NCI-H1436 (cell line): ENCODE measurements at places on chromosomes 16 and 17.
A peak's percentile ranks its signal among the peaks of the same experiment; 100 is the strongest.

GRCh38 chr16:76268824-76269223, 8.4 kb upstream of the CNTNAP4 start:
- DNase-seq = no peak

DNA sequence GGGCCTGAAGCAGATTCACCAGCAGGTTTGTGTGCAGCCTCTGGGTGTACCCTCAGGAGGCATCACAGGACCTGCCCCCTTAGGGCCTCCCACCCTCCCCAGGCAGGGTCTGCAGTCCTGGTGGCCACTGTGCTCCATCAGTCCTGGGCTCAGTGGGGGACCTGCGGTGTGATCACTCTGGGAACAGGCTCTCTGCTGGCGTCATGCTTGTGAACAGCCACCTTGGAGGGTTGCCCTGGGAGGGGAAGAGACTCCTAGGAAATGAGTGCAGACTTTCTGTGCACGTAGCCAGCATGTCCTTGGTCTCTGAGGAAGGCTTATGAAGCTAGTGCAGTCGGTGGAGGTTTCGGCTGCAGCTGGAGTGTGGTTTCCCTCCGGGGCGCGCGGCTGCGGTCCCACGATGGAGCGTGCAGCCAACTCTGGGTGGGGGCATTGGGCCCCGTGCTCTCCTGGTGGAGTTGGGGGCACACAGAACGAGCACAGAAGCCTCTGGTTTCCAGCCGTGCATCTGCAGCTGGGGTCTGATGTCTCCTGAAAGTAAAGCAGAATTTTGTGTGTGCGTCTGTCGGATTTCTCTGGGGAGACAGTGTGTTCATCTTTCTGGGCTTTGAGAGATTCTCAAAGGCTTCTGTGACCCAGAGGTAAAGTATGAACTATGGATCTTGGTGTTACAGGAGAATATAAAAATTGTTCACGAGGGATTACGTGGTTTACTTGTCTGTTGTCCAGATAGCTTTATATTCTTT, 68.1 kb upstream of the ZNF750 start:
- DNase-seq = no peak

DNA sequence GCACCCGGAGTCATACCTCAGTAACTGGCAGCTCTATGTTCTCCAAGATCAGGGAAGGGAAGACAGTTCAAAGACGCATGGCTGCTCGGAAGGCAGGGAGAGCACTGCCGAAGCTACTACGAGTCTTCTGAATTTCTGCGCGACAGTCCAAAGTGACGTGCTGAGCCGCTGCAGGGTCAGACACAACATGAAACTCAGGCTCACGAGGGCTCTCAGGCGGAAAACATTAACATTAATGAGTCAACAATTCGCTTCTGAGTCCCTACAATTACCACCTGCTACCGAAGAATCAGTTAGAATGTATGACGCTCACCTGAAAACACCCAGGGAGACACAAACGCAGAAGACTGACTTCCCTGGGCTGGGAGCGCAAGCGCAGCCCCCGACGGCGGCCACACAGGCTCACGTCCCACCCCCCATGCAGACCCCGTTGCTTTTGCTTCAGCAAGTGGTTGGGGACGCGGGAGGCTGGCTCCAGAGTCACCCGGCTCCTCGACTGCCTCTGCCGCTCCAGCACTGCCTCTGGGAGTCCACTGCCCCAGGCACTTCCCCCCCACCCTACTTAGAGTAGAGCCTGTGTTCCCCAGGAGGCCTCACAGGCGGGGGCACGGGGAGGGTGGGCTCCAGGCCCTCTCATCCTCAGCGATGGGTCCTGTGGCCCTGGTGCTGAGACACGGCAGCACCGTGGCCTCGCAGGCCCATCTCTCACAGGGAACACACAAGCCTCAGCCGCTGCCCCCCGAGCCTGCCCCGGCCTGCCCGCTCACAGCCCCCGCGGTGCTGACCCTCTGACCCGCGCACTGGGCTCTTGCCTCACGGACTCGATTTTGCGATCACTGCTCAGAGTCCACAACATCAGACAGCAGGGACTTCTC, 38.9 kb downstream of the LMF1 start:
- no peak for DNase-seq

GRCh38 chr17:15278380-15278779, 13.3 kb upstream of the PMP22 start:
- DNase-seq = no peak

GRCh38 chr16:23232806-23233205, 50.3 kb downstream of the SCNN1G start:
- DNase-seq = no peak

GRCh38 chr16:72988569-72988968, 59.4 kb downstream of the ZFHX3 start:
- DNase-seq = no peak

- DNase-seq = no peak
Measured at GRCh38 chr17:3639981-3640596, 3.5 kb downstream of the CTNS start.

GRCh38 chr16:9374061-9374460, 282.6 kb downstream of the HAPSTR1 start:
- no peak for DNase-seq

DNA sequence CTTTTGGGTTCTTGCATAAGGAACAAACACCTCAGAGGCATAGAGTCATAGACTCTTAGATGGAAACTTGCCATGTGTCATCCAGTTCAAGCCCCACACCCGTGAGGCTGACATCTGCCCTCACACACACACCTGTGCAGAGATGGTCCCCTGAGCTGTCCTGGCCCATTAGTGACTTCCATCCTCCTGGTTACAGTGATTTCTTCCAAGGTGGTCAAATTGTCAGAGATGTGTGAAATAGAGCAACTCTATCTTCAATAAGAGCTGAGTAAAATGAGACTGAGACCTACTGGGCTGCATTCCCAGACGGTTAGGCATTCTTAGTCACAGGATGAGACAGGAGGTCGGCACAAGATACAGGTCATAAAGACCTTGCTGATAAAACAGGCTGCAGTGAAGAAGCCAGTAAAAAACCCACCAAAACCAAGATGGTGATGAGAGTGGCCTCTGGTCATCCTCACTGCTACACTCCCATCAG, 342.2 kb upstream of the TNRC6C start:
- DNase-seq = no peak

- no peak for DNase-seq
Measured at GRCh38 chr17:9324864-9325263, 250.8 kb downstream of the STX8 start.

- DNase-seq = peak; percentile 51
Measured at GRCh38 chr17:76957678-76958464, 89.7 kb downstream of the MGAT5B start.

- no peak for DNase-seq
Measured at GRCh38 chr17:35847633-35848373, 20.9 kb downstream of the HEATR9 start.

DNA sequence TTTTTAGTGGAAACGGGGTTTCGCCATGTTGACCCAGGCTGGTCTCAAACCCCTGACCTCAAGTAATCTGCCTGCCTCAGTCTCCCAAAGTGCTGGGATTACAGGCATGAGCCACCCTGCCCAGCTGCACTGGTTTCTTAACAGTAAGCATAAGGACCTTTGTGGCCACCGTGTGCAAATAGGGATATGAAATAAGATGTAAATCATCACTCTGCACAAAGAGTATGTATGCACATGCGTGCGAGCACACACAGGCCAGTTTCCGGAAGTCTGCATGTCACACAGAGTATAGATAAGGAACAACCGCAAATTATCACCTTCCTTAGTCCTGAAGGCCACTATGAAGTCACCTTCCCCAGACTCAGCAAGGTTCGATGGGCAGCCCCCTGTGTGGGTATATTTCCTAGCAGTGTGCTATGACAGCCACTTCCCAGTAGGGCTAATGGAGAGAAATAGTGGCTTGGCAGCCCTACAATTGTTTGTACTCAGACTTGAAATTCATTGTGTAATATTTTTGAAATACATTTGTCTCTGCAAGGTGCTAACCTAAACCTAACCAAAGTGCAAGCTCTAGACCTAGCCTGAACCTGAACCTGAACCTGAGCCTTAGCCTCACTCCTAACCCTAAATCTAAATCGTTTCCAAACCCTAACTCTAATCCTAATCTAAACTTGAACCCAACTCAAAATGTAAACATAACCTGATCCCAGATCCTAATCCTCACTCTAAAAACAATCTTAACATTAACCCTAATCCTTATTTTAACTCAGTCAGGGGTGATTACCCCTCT, 48.4 kb upstream of the SKAP1 start:
- DNase-seq = no peak

GRCh38 chr17:78497115-78497540, 80.1 kb downstream of the DNAH17 start:
- DNase-seq = peak; percentile 76

- no peak for DNase-seq
Measured at GRCh38 chr17:46742565-46743270, 75.8 kb downstream of the WNT3 start.

- no peak for DNase-seq
Measured at GRCh38 chr17:40978575-40979151, 5.5 kb downstream of the KRT40 start.

- DNase-seq = no peak
Measured at GRCh38 chr17:42472709-42473521, 14.2 kb downstream of the ATP6V0A1 start.

DNA sequence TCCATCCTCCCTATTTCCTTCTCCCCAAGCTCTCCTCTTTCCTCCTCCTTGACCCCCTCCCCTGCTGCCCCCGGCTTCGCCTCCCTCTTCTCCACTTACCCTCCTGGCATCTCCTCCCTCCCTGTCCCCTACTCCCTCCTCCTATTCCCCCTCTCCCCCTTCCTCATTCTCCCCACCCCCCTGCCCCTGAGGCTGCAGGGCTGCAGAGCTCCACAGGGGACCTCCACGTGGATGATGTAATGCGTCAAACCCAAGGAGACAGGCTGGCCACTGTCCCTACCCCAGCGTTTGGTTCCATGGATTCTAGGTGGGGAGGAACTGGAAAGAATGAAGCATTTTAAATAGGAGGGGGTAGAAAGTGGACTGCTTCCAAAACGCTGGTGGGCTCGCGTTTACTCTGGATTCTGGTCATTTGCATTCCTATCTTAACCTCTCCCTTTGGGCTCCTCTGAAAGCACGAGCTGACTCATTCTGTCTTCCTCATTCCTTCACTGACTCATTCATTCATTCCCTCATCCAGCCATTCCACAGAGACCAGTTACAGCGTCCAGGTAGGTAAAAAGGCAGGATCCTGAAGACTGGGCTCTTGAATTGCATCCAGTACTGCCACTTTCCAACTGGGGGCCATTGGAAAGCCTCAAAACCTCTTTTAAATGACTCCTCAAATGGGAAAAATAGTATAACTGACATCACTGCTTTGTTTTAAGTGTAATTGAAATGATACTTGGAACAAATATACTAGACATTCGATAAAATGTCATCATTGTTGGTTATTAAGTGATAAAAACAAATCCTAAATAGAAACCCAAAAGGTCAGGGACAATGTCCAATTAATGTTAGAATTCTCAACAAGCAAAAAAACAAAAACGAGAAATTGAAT, 943 bp upstream of the COTL1 start:
- DNase-seq = no peak

GRCh38 chr17:8060274-8060673, 21.4 kb downstream of the ALOX15B start:
- DNase-seq = peak; percentile 83

DNA sequence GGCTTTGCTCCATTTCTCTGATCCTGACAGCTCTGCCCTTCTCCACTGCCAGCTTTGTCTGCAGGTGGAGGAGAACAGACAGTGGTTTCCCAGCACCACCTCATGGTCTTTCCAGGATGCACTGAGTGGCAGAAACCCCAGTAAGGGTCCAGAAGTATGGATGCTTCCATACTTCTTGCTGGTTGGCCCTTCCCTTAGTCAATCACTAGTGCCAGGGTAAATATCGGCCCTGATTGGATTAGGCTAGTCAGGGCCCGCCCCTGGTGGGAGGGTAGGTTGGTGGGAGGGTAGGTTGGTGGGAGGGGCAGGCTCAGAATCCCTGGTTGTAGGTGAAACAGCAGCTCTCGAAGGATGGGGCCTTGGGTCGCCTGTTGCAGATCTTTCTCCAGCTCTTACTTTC, 10.2 kb downstream of the RNF213 start:
- no peak for DNase-seq

DNA sequence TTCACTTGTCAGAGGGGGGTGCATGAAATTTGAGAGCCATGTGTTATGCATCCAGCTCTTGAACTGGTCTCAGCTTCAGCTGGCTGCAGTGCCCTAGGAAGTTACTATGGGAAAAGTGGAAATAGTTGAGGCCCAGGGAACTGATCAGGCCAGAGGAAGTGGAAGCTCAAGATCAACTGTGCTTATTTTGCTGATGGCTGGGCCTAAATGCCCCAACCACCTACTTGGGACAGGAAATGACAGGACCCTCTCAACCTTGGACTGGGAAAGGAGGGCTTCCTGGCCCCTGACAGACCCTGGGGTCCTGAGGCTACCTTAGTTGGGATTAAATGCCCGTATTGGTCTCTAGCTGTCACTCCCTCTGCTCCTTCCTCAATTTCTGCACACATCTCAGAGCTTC, 1.2 kb upstream of the TAOK2 start:
- DNase-seq = no peak

- no peak for DNase-seq
Measured at GRCh38 chr17:80899402-80900268, 92.0 kb upstream of the CHMP6 start.

- DNase-seq = no peak
Measured at GRCh38 chr17:39352511-39352910, 48.9 kb downstream of the FBXL20 start.

GRCh38 chr17:82876602-82877379, 37.0 kb upstream of the ZNF750 start:
- DNase-seq = no peak

- DNase-seq = no peak
Measured at GRCh38 chr16:24270721-24271442, 14.7 kb downstream of the CACNG3 start.

- no peak for DNase-seq
Measured at GRCh38 chr16:400061-400591, 1.6 kb upstream of the DECR2 start.

DNA sequence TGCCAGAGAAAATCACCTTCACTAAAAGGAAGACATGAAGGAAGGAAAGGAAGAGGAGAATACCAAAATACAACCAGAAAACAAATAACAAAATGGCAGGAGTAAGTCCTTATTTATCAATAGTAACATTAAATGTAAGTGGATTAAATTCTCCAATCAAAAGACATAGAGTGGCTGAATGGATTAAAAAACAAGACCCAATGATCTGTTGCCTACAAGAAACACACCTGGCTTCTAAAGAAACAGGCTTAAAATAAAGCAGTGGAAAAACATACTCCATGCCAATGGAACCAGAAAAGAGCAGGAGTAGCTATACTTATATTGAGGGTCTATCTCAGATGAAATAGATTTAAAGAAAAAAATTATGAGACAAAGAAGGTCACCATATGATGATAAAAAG, 86.4 kb upstream of the METRNL start:
- DNase-seq = no peak
